ENCODE measurements at places on chromosomes 13 and 19.
A peak's percentile ranks its signal among the peaks of the same experiment; 100 is the strongest.

GRCh38 chr13:110576736-110577476 is 15.4 kb upstream of the RAB20 start:
- DNase-seq, result no peak

DNA sequence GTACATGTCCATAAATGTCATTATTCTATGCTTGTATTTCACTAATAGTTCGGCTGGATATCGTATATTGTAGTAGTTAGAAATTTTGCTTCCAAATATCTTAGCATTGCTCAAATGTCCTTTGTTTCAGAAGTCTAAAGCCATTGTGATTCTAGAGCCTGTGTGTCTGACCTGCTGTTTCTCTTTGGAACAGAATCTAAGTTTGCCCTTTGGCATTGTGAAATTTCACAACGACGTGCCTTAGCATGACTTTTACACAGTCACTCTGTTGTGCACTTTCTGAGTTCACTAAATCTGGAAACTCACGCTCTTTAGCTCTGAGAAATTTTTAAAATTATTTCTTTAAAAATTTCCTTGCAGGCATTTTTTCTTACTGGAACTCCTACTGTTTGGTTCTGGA is 152.2 kb downstream of the TBC1D4 start:
- no peak for DNase-seq

DNA sequence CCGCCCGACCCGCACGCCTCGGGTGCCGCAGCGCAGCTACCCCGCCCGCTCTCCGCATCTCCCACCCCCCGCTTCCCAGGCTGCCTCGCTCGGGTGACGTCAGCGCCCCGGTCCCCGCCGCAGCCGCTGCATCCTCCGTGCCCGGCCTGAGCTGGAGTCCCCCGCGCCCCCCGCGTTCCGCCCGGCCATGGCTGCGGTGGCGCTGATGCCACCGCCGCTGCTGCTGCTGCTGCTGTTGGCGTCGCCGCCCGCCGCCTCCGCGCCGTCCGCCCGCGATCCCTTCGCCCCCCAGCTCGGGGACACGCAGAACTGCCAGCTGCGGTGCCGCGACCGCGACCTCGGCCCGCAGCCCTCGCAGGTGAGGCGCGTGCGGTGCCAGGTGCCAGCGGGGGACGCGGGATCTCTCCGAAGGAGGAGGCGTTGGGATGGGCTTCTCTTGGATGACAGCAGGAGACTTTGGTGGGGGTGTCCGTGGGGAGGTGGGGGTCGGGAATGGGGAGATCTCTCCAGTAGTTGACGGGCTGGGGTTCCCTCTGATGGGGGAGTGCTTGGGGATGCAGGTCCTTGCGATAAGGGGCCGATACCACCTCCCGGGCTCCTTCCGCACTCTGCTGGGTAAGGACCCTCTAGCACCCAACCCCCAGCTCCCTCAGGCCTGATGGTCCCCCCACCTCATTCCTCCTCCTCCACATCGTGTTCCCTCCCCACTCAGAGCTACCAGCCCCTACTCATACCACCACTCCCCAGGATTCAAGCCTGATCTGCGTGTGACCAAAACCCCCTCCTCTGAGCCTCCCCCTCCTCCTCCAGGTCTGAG is at the start of gene TMEM59L:
Gene TMEM59L (plus strand): TSS at position 99 of the 817 bp plus-strand sequence. CDS start 89 bp downstream, at position 188.
- no peak for DNase-seq

DNA sequence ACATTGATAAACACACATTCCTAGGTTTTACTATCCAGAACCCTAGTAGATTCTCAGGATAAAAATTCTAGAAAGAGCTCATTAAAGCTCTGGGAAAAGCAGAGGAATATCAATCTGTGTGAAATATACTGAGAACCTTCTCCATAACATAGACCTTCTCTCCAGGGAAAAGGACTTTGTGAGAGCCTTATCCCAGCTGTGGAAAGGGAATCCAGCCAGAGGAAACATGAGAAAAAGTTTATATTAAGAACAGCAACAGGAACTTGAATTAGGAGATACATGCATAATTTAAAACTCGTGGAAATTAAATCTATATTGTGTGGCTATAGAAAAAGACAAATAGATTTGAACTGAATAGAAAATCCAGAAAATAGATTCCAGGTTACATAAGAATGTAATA is 1639.9 kb downstream of the EFNB2 start:
- DNase-seq, result no peak

DNA sequence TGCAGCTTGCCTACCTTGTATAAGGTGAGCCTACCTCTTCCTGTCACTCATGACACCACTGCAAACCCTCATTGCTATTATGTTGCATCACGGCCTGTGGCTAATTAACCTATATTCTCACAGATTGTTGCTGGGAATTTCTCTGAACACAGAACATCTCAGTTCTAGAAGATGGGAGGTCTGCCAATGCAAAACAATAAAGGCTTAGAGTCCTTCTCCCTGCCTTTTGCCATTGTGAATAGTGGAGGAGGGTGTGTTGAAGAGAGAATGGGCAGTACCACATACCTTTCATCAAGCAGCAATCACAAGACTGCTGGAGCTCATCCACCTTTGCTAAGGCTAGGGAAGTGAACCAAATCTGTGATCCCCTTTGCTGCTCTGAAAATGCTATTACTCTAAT is 34.4 kb downstream of the WDFY2 start:
- DNase-seq, result peak; percentile 40

DNA sequence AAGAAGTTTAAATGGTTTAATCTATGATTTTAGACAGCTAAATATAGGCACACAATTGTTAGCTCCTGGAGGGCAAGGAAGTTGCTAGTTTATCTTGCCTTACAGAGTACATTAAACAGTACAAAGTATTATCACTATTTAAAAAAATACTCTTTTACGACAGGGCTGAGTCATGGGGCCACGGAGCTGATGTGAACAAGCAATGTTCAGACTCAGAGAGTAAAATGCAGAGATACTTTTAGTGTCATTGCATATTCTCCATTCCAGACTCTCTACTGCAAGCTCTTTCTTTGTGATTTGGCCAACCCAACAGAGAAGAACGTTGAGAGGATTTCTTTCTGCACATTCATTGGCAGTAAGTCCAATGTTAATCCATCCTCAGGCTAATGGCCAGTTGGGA is 352.4 kb downstream of the SPRY2 start:
- peak; percentile 83 for DNase-seq

- no peak for DNase-seq
Measured at GRCh38 chr19:43607238-43608205, 4.4 kb upstream of the SRRM5 start.

- peak; percentile 9 for DNase-seq
Measured at GRCh38 chr13:42076309-42076713, 27.9 kb downstream of the DGKH start.

GRCh38 chr13:27419328-27419727 is 5.1 kb upstream of the GTF3A start:
- DNase-seq, result no peak

DNA sequence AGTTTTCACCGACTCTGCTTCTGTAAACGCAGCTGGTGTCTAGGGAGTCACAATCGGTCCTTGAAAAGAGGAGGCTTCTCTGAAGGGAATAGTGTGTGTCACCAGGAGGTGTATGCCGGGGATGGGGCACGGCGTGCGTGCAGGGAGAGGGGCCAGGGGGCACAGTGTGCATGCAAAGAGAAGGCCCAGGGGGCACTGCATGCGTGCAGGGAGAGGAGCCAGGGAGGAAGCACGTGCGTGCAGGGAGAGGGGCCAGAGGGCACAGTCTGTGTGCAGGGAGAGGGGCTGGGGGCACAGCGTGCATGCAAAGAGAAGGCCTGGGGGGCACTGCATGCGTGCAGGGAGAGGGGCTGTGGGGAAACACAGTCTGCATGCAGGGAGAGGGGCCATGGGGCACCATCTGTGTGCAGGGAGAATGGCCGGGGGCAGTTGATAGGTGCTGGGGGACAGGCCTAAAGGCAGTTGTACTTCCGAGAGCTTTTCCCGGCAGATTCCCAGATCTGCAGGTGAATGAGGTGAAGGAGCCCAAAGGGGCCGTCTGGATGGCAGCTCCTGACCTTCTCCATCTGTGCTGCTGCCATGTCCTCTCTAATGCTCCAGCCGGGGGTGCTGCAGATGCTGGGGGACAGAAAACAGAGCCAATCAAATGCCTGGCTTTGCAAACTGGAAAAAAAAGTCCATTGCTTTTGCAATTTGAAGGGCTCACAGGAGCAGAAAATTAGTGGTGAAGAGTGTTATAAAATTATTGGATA is 36.4 kb downstream of the ATP11A start:
- no peak for DNase-seq

DNA sequence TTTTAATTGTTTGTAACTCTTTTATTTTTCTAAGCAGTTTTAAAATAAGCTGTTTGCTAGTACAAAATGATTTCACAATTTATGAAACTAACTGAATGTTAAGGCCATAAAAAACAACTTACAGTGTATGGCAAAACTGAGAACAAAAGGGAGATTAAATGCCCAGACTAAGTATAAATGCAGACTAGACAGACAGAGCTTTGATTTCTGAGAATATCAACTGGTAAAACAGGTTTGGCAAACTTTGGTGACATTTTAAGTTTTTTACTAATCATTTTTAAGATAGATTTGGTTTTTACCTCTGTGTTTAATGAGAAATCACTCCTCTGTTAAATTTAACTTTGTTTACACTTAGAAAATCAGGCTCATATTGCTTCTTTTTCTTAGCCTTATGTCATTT is 127.5 kb upstream of the KLF5 start:
- DNase-seq, result no peak

- DNase-seq, result no peak
Measured at GRCh38 chr19:3897936-3898335, 17.5 kb downstream of the ATCAY start.

- DNase-seq, result peak; percentile 57
Measured at GRCh38 chr19:4455719-4456475, 1.7 kb downstream of the UBXN6 start.

DNA sequence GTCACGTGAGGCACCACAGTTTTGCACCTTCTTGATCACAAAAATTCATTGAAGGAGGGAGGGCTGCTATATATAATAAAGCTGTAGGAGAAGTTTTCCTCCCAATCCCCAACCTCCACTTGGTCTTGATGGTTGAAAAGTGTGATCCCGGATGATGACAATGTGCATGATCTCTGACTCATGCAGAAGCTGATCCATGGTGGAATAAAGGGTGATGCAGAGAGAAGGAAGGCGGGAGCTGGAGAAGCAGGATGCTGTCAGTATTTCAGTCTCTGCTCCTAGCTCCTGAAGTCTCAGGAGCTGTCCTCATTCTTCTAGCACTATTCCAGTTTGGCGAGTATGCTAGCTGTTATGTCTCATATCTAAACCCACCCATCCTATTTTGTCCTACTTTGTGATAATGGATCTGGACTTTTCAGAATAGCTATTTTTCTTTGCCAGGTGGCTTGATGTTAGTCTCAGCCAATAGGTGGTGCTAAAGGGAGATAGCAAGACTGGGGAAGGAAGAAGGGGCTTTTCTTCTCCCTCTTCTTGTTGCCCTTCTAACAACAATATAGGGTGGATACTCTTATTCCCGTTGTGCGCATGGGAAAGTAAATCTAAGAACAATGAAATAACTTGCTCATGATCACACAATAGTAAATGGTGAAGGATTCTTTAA is 65.6 kb upstream of the HTR2A start:
- peak; percentile 42 for DNase-seq

GRCh38 chr19:2315818-2316353 is 7.9 kb upstream of the LINGO3 start:
- peak; percentile 53 for DNase-seq

DNA sequence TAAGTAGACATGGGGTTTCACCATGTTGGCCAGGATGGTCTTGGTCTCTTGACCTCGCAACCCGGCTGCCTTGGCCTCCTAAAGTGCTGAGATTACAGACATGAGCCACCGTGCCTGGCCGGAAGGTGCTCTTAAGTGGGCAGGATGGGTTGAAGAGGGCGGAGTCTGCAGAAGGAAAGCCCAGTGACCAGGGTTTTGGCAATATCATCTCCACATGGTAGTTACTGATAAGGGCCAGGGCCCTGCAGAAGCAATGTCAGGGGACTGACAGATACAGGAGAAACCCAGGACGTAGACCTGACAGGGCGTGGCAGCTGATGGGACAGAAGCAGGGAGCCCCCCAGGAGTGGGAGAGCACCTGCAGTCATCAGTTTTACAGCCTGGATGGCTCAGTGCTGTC is 45.7 kb upstream of the RNF113B start:
- no peak for DNase-seq

GRCh38 chr19:56778351-56778750 is 62.2 kb downstream of the PEG3 start:
- DNase-seq, result no peak

DNA sequence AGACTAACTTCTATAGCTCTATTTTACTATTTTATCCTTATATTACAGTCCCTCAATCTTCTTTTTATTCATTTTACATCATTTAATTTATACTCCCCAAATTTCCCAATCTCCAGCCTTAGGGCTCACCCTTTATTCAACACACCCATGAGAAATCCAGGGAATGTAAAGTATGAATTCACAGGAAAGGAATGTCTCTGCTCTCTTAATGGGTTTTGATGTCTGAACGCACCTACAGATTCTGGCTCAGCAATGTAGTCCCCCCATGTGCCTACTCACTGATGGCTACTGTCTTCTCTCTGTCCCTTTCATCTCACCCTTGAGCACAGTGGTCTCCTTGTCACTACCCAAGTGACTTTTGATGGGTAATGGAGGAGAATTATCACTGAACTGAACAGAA is 32.8 kb downstream of the TNFSF13B start:
- DNase-seq, result no peak

DNA sequence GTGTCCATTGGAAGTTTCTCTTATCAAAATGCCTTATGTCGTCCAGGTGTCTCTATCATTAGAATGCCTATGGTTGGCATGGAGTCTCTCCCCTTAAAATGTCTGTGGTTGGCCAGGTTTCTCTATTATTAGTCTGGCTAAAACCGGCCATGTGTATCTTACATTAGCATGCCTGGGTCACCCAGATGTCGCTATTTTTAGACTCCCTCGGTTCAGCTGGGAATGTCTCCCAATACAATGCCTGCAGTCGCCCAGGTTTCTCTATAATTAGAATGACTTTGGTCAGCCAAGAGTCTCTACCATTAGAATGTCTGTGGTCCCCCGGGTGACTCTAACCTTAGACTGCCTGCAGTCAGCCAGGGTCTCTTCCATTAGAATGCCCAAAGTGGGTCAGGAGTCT is 1536.1 kb downstream of the UQCRFS1 start:
- no peak for DNase-seq

DNA sequence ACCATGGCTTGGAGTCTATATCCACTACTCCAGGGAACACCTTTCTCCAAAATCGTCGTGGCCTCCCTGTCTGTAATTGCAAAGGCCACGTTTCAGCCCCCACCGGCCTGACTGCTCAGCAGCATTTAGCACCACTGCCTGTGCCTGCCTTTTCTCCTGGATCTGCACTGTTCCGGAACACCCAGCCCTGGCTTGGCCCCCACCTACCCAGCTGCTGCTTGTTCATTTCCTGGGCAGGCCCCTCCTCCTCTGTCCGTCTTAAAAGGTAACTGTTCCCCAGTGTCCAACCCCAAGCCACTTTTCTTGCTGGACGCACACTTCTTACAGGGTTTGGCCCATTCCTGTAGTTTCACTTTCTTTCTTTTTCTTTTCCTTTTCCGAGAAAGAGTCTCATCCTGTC is 8.5 kb upstream of the SYT5 start:
- no peak for DNase-seq
